ENCODE measurements at places on chromosomes 6 and 20.

DNA sequence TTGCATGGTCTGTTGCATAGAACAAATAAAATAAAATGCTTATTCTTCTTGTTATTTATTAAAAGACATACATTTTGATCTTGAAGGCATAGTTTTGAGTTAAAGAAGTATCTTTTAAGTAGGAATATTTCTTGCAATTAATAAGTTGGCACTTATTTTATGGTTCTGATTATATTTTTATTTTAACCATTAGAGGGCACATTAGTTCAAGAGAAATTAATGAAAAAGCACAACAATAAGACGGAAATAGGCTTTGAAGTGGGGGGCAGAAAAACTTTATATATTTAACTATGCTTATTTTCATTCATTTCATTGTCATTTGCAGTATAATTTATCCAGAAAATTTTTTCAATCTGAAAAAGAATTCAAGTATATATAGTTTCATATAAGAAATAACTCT lies 44.2 kb upstream of the MAP3K7 start:
- no peak for DNase-seq

DNA sequence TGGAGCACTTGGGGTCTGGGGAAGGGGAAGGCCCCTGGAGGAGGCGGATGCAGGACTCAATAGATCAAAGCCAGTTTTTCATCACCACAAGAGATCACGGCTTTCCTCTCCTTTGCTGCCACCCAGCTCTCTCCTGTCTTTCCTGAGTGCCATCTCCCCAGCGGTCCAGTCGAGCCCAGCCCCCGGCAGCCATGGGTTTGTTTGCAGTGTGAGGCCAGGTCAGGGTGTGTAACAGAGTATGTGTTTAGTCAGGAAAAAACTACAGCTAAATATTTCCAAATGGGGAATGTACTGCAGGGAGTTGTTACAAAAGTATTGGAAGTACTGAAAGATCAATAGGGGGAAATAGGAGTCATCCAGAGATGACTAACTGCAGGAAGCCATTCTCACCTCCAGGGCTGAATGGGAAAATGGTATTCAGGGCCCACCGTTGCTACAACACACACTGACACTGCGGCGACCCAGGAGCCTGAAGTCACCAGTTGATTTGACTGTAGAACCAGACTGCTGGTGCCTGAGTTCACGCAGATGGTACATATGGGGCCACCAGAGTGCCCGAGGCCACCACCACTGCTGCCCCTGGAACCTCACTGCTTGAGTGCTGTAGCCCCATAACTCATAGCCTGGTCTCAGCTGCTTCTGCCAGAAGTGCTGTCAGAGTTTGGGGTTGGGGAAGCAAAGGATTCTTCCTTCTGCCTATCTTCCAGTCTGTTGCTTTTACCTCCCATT lies 23.6 kb upstream of the FANCE start:
- DNase-seq: no peak

- DNase-seq: no peak
Measured at GRCh38 chr6:71164890-71165289, 123.7 kb upstream of the OGFRL1 start.

- DNase-seq: no peak
Measured at GRCh38 chr6:137011406-137011805, 33.4 kb downstream of the IL20RA start.

DNA sequence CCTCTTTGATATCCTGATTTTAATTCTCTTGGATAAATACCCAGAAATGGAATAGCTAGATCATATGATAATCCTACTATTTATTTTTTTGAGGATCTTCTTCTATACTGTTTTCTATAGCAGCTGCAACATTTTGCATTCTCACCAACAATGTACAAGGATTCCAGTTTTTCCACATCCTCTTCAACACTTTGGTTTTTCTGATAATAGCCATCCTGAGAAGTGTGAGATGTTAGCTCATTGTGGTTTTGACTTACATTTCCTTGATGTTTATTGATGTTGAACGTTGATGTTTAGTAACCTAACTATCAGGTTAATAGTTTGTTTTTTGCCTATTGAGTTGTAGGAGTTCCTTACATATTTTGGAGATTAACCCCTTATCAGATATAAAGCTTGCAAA lies 217.3 kb downstream of the LRFN2 start:
- no peak for DNase-seq

- DNase-seq: no peak
Measured at GRCh38 chr6:7282097-7282906, 30.7 kb downstream of the SSR1 start.

- no peak for DNase-seq
Measured at GRCh38 chr20:57062241-57062640, 204.2 kb downstream of the BMP7 start.

DNA sequence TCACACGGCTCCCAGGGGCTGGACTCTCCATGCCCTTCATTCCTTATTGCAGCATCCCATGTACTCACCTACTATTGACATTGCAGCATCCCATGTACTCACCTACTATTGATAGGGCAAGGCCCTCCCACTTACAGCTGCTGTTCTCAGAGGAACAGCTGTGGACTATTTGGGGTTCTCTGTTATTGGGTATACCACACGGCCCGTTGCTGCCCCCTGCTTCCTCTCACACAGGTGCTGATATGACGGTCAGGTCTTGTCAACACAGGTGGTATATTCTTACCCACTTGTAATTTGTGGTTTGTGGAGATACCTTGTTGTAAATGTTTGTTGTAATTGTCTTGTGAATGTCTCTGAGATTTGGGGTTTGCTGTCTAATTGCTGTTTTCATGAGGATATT lies 18.8 kb downstream of the ALDH5A1 start:
- no peak for DNase-seq

- DNase-seq: no peak
Measured at GRCh38 chr6:169070506-169071176, 183.0 kb downstream of the THBS2 start.

DNA sequence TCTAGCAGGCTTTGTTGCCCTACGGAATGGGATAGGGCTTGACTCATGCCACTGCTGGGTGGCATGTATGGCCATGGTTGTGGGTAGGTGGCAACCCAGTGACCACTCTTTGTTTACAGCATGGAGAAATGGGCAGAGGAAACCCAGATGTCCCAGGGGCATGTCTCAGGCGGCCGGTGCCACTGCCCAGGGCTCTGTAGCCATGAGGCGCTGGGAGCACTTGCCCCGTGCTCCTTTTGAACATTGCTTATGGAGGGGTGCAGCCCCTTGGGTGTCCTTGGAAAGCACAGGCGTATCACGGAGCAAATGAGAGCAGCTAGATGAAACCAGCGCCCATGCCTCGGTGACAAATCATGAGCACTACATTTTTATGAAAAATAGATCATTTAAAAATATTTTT lies 212.5 kb upstream of the ECI2 start:
- no peak for DNase-seq

DNA sequence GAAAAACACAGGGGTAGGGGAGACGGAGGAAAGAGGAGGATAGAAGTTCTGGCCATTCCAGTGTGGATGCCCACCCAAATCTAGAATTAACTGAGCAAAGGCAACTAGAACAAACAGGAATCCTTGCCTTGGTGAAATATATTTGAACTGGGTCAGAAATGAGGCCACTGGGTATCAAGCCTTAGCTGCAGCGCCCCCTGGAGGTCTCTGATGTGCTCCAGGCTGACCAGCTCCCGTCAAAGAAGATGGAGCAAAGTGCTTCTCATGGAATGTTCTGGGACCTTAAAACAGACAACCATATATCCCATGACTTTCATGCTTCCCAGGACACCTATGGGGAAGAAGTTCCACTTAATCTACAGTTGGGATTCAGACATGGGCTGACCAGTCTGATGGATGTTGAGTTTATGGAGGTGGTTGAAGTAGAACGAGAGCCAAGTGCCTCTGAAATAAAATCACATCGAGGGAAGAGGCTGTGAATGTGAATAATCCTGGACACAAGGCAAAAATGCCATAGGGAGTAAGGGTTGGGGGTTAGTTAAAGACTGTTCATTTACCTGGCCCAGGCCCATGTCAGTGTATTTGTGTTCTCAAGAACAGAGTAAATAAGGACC lies 50.4 kb downstream of the HLA-DPB1 start:
- DNase-seq: no peak

GRCh38 chr6:116500969-116501433 lies 10.4 kb upstream of the CALHM5 start:
- no peak for DNase-seq

GRCh38 chr6:92887871-92888270 lies 531.5 kb downstream of the EPHA7 start:
- no peak for DNase-seq

GRCh38 chr20:7889736-7890135 lies 50.5 kb downstream of the HAO1 start:
- DNase-seq: no peak

Data from esophagus squamous epithelium (tissue), 5 donors.